ENCODE measurements at places on chromosomes 1 and 21.

DNA sequence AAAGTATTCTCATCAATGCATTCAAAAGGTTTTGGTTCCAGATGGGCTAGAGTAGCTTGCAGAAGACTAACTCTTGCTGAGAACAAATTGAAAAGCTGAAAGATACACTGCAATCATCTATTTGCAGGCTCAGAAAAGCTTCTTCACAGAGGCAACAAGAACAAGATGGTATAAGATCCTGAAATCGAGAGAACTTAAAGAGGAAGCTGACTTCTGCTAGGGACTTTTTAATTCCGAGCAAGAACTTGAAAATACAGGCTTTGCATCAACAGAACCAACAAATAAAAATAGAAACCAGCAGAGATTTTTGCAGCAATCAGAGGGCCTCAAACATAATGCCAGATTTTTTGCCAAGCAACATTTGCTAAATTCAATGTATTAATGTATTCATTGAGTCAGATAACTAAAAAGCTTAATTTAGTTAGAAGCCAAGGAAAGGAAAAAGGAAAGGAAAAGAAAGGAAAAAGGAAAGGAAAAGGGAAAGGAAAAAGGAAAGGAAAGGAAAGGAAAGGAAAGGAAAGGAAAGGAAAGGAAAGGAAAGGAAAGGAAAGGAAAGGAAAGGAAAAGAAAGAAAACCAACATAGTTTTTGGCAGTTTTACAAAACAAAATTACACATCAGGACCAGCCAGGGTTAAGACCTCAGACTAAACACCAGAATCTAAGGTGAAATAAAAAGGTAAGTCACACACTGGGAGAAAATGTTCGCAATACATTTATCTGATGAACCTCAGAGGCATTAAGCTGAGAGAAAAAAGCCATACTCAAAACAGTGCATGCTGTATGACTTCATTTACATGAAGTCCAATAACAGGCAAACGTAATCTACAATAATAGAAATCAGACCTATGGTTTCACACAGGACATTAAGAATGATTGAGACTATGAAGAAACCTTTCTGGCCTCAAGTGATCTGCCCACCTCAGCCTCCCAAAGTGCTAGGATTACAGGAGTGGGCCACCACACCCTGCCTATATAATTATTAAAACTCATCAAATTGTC is 42.6 kb downstream of the FAF1 start:
- DNase-seq = no peak

- DNase-seq = no peak
Observed at GRCh38 chr1:47529520-47530098, 91.8 kb downstream of the FOXD2 start.

GRCh38 chr1:19289244-19289643 is 674 bp upstream of the AKR7A3 start:
- no peak for DNase-seq

GRCh38 chr21:45517249-45518065 is 24.8 kb downstream of the SLC19A1 start:
- DNase-seq = peak; percentile 77

- peak; percentile 95 for DNase-seq
Observed at GRCh38 chr1:211613108-211613947, 34.4 kb upstream of the SLC30A1 start.

GRCh38 chr1:156822680-156823079 is 6.0 kb upstream of the SH2D2A start:
- DNase-seq = no peak

DNA sequence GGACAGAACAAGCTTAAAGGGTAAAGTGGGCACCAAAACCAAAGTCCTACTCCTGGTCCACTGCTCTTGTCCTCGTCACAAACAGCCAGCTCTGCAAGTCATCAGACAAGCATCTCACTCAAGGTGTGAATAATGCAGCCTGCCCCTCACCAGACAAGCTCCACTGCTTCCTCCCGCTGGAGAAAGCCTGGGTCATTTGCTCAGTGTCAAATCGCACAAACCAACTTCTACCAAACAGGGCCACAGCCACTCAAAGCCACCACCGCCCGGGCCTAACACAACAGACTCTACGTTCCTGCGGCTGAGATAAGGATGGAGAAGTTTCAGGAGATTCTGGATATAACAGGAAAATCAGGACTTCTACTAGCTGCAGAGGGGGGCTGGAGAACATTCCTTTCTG is 3.3 kb downstream of the SSBP3 start:
- no peak for DNase-seq

DNA sequence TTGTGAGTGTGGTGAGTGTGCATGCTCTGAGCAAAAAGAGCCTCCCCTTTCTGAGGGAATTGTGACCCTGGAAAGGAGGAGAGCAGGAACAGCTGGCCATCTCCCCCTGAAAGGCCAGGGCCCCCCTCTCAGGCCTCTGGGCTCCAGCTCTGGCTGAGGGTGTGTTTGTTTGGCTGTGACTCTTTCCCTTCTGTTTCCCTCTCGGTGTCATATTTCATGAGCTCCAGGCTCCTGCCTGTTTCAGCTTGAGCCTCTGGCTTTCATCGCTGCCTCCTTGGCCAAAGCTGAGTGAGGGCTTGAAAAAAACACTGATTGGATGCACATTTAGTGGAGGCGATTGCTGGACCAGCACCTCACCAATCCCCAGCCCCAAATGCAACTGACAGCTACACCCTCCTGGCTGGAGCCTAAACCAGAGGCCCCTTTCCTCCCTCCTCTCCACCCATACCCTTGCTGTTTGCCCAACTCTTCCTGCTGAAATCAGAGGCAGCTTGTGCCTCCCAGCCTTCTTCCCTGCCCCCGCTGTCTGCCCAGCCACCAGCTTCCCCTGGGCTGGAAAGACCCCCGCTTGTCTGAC is 64.1 kb downstream of the DDR2 start:
- DNase-seq = no peak

DNA sequence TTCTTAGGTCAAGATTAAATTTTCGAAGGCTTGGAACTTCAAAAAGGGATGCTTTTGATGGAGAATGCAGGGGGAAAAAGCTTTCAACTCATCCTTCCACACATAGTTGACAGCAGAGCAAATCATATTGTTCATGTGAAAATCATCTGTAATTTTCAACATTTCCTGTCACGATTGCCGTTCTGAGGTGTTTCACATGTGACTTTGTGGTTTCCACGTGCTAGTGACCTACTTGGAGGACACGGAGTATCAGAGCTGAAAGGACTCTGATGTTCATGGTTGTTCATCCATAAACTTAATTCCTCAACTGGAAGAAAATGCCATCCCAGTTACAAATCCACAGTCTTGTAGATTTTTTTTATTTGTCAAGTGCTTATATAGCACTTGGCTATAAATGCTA is 79.1 kb downstream of the ZP4 start:
- DNase-seq = no peak

DNA sequence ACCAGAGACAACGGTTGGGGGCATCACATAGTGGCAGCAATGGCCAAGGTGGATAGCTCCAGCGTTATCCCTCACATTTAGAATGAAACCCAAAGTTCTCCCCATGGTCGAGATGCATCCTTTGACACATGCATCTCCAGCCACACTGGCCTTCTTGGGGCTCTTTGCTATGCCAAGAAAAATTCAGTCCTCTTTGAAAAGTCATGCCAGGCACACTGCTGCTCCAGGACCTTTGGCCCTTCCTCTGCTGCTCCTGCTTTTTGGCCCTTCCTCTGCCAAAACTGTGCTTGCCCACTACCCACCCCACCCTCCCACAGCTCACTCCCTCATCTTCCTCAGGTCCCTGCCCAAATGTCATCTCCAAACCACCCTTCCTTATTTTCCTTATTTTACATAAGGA is 106.4 kb downstream of the C1orf94 start:
- no peak for DNase-seq

GRCh38 chr1:82446236-82446635 is 645.5 kb downstream of the ADGRL2 start:
- no peak for DNase-seq

DNA sequence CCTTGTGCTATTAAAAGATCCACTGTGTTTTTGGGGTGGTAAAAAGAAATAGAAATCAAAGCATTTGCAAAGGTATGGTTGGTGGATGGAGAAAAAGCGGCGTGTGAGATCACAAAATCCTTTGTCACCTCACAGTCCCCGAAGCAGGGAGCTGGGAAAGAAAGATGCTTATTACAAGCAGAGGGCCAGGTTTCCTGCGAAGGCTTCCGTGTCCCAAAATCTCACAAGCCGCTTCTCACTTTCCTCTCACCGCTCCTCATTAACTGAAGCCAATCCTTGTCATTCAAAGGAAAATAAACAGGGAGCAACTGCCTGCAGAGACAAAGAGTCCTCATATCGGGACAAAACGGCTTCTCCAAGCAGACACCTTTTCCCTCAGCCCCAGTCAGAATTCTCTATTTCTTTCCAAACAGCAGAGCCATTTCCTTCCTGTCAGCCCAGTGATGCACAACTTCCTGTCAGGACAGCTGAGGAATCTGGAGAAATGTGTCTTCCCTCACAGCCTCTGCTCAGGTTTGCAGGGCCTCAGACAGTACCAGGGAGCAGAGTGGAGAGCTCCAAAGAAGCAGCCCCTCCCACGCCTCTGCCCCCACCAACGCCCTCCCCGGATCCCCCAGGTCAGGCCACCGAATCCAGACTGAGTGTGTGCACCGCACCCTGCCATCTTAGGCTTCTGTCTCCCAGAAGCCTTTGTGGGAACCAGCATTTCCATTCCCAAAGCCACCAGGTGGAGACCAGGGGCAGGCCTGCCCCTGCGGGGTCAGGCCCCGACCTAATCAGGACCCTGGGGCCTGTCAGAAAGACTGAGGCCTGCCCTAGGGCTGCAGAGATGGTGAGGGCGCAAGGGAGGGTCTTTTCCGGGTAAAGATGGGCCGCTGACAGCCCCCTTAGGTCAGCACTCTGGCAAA is 29.6 kb downstream of the KCNN3 start:
- DNase-seq = no peak

- no peak for DNase-seq
Observed at GRCh38 chr1:62726011-62726442, 37.8 kb upstream of the DOCK7 start.

- no peak for DNase-seq
Observed at GRCh38 chr21:44803651-44804050, 2.0 kb upstream of the UBE2G2 start.

DNA sequence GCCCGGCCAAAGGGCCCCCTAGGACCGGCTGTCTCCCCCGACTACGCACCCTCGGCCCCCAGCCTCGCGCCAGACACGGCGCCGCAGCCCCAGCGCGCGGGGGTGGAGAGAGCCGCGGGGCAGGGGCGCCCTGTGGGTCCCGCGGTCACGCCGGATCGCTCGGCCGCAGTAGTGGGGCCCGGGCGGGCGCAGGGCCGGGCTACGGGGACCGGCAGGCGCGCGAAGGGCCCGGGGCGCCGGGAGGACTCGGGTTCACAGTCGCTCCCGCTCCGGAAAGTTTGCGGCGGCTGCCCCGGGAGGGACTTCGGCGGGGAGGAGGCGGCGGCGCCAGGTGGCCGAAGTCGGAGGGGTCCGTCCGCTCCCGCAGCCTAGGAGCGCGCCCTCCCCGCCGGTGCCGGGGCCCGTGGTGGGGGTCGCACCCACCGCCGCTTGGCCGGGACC is 7.1 kb upstream of the ZNF669 start:
- DNase-seq = no peak

DNA sequence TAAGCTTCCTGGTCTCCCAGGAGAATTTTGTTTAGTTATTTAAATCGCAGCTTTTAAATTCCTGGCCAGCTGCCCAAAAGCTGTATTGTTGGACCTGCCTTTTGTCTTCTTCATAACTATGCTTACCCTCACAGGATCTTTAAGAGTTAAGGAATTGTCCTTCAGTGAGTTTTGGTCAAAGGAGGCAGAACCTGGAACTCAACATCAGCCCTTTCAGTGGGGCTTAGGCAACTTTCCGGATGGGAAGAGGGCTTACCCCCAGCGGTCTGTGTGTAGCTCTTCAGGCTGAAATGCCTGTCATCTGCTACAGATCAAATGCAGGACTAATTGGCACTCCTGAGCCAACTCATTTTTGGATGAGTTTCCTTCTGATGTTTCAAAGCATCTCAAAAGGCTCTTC is 402.6 kb downstream of the SIPA1L2 start:
- no peak for DNase-seq

- DNase-seq = no peak
Observed at GRCh38 chr1:61372944-61373343, 290.6 kb downstream of the NFIA start.

DNA sequence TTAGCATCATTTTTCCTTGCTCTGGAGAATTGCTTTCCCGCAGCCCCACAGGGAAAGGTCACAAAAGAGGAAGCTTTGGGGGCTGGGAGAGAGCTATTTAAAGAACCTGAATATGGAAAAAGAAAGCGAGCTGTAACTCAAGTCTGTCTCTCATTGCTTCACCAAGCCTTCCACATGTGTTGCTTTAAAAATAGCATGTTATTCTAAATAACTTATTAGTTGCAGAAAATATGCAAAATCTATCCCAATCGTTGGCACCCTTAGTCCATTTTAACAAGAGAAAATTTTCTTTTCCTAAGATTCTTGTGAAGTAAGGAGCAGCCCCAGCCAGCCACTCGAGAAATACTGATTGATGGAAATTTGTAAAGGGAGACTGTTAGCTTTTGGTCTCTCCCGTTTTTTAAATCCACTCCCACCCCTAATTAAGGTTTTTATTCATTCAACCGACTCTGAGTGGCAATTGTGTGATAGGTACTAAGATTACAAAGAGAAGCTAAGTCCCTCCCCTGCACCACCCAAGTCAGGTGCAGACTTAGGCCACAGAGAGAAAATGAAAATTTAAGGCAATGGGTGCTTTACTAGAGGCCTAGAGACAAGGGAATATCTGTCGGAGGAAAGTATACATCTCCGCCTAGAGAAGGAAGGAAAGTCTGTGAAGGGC is 802 bp downstream of the CYP4X1 start:
- DNase-seq = no peak

All from HL-60 (cell line).